ENCODE measurements at places on chromosomes 7 and 10.
A peak's percentile ranks its signal among the peaks of the same experiment; 100 is the strongest.

GRCh38 chr7:106104721-106105260, 7.3 kb downstream of the SYPL1 start:
- DNase-seq, result no peak

DNA sequence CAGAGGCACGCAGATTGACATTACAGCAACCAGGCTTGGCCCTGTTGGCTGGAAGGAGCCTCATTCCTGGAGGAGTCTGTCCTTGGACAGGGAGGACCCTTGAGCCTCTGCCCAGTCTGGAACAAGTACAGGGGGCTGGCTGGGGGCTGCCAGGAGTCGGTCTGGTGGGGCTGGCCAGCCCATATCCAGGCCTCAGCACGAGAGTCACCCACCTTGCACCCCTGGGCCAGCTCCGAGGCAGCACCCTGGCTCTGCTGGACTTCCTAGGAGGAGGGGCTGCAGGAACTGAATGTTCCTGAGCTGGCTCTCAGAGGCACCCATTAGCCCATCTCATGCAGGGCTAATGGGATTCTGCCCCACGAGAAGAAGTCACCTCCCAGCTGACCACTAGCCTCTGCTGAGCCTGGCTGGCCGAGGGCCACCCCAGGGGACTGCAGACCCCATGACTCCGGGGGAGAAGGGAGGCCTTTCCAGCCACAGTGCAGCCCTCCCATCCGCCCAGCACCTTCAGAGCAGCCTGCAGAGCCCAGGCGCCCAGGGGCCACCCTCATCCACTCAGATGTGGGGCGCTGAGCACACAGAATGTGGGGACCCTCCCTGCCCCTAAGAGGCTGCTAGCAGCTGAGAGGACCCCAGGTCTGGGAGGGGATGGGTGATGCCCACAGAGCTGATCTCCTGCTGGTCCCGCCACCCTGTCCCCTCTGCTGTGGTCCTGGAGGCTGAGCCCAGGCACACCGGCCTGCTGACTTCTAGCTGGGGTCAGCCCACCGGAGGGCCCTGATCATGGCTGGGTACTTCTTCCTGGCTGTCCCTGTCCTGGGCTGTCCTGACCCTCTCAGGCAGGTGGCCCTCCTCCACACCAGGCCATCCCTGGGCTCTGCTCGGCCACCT, 14.8 kb upstream of the INPP5A start:
- no peak for DNase-seq

DNA sequence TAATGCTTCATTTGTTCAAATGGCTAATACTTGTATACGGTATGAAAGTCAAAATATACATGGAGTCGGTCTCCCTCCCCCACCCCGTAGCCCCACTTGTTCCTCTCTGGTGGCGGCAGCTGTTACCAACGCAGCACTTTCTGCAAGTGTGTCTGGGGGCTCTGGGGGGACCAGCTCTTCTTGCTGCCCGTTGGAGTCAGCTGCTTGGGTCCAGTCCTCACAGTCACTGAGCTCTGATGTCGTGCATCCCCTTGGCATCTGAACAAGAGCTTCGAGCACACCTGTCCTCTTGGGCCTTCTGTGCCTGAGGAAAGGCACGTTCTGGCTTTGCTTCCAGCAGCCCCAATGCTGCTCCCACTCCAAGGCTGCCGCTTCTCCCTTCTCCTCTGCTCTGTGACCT, 493.1 kb downstream of the PLXNA4 start:
- DNase-seq, result no peak

- no peak for DNase-seq
Observed at GRCh38 chr10:22042557-22043326, 39.2 kb upstream of the DNAJC1 start.

DNA sequence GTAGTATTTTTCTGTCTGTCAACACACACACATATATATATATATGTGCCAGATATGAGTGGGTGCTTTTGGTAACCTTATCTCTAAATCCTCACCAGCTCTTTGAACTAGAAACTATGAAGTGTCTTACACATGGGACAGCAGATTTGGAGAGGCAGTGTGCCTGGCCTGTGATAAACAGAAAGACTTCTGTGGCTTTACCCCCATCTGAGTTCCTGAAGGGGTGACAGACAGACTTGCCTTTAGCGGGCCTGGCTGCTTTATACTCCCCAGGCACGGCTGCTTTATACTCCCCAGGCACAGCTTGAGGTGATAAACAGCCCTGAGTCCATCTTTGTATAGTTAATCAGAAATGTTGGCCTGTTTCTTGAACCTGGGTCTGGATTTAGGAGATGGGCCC, 5.6 kb downstream of the BAG3 start:
- no peak for DNase-seq

GRCh38 chr10:96324447-96324846, 20.2 kb downstream of the DNTT start:
- no peak for DNase-seq

DNA sequence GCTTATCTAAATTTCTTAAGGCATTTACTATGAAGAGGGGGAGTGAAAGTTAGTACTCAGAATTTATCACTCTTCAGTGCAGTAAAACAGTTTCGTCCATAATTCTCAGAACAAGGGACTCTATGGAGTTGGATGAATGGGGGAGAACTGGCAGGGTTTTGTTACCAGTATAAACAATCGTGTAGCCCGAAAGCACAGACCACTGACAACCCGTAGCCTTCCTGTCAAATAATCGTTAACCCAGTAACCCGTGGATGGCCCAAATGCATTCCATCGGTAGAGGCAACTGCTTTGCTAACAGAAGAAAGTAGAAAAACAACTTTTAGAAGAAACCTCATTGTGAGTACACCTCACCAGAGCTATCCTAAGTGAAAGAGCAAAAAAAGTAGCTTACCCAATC, 583.9 kb downstream of the NXPH1 start:
- no peak for DNase-seq

- no peak for DNase-seq
Observed at GRCh38 chr7:96415293-96415940, 93.5 kb upstream of the SLC25A13 start.

- DNase-seq, result no peak
Observed at GRCh38 chr7:157077986-157078644, 60.6 kb upstream of the UBE3C start.

DNA sequence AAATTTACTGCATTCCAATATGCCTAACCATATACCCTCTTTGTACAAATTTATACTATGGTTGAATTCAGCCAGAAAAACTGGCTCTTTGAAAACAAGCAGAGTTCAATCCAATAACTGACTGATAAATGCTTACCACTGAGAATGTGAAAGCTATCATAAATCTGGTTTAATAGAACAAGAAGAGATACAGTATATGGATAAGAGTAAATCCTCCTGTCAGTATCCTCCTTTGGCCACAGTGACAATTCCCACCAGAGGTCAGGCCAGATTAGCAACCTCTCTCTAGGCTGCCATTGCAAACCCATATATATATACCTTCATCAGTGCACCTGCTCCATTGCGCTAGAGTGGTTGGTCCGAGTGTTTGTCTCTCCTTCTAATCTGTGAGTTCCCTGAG, 647.2 kb downstream of the GRM8 start:
- no peak for DNase-seq

DNA sequence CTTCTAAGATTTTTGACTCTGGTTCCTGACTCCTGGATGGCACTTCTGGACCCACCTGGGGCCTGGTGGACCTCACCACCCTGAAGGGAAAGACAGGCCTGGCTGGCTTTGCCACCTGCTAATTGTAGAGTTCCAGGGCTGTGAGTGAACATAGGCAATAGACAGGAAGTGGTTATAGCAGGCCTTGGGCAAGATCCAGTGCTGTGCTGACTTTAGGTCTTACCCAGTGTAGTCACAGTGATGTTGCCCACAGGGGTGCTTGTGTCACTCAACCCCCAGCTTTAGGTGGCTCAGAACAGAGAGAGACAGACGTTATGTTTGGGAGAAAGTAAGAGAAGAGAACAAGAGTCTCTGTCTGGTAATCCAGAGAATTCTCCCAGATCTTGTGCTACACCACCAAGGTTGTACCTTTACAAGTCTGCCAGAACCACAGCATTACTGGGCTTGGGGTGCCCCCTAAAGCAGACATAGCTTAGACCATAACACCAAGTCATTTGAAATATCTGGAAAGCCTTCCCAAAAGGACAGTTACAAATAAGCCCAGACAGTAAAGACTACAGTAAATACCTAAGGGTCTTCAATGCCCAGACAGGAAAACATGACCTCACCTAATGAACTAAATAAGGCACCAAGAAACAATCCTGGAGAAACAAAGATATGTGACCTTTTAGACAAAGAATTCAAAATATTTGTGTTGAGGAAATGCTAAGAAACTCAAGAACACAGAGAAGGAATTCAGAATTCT, 303.4 kb downstream of the PCLO start:
- peak; percentile 21 for DNase-seq
